ENCODE measurements at places on chromosomes 2 and 18.

GRCh38 chr2:60157283-60157682 is 396.2 kb downstream of the BCL11A start:
- DNase-seq, result no peak

DNA sequence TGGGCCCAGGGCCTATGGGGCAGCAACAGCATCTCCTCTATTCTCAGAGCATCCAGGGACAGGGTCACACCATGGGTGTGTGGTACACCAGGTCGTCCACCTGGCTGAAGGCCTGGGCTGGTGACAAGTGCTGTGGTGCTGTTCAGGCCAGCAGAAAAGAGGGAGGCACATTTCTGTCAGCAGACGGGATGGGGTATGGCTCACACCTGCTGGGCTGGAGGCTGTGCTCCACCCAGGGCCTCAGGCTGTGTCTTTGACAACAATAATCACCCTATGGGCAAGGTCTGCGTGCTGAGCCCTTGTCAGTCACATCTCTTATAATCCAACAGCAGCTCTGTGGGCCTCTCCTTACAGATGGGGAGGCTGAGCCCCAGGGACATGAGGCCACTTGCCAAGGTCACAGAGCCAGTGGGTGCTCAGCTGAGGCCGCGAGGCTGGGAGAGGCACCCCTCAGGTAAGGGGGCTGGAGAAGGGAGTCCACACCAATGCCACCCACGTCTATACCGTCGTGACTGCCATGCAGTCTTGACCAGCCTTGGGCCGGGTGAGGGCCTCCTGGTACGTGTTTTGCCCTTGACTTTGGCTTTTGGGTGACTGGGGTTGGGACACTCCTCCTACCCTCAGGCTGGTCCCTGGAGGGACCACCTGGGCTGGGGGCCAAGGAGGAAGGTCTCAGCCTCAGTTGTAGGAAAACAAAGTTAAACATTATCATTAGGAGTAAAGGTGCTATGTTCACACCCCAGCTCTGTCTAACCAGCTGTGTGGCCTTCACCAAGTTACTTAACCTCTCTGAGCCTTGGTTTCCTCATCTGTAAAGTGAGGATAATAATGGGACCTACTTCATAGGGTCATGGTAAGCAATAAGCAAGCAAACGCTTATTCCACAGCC is 5.6 kb upstream of the HS6ST1 start:
- DNase-seq, result no peak

DNA sequence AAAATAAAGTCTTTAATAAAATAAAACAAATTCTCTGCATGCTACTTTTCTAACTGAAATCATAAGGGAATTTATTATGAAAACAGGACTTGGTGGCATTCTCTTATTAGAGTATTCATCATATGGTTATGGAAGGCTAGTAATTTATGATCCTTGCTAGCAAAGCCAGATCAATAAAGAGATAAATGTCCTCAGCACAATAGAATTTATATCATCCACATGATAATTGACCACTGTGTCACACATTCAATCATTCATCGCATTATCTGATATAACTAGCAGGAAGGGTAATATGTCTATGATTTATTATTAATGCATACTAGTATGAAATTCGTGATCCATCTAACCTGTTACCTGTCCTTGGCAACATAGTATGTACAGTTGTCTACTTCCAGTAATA is 175.8 kb downstream of the MYO3B start:
- DNase-seq, result no peak

- no peak for DNase-seq
Observed at GRCh38 chr2:86068136-86068588, 37.5 kb downstream of the POLR1A start.

- DNase-seq, result no peak
Observed at GRCh38 chr2:10449486-10449831, 1.3 kb upstream of the ODC1 start.

DNA sequence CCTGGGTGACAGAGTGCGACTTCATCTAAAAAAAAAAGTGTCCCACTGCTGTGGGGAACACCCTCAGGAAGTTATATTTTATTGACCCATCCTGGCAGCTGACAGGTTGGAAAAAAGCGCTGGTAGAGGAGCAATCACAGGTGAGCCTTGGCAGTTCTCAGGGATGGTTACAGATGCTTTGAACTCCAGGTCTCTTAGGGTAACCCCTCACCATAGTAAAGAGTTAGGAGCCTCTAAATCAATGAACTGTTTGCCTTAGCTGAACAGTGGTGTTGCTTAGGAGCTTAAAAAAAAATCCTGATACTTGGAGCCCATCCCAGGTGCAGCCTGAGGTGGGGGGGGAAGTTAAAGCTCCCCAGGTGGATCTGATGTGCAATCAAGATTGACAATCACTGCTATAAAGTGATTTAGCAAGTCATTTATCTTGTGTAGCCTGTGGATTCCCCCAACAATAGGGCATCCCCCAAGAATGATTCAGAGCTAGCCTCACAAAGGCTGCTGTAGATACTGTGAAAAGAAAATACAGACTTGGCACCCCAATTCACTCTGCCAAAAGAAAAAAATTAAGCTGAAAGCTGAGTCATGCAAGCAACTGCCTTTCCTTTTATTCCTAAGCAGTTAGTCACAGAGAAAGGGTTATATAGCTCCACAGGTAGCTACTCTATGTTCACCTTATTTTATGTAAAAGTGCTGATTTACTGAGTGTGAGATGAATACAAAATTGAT is 14.8 kb downstream of the SLC16A14 start:
- DNase-seq, result peak; percentile 83

GRCh38 chr2:172293952-172294351 is 133.4 kb upstream of the ITGA6 start:
- DNase-seq, result peak; percentile 86

DNA sequence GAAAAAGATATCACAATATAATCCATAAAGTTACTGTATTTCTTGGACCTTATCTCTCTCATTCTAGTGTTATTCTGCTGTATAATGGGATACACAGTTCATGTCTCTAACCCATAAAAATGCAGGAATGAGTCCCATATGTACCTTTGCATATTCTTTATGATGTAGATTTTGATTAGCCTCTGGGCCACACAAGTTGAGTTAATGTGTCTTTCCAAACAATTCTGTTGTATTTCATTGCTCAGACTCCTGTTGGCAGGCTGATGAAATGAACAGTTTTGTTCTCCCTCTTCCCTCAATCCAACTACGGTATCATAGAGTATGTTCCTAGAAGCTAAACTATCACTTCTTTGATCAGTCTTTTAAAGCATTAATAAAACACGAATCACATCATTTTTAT is 113.2 kb upstream of the SATB2 start:
- DNase-seq, result no peak

Measured in fibroblast of the aortic adventitia (primary cell).